NCI-H1436 (cell line): ENCODE measurements at places on chromosomes 7 and 10.

GRCh38 chr10:78543749-78544362 lies 510.2 kb downstream of the RPS24 start:
- no peak for DNase-seq

DNA sequence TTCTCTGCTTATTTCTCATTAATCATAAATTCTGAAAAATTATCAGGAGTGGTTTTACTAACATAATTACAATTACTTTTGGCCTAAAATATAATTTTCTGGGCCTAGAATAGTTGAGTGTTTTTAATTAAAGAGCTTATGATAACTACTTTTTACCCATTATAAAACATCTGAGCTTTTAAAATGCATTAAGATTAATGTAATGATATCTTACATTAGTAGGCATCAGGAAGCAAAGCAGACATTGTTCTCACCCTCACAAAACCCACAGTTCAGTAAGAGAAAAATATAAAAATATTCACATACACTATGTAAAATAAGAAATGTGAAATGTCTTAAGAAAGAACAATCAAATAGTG lies 443.7 kb upstream of the SEMA3A start:
- DNase-seq = no peak

- DNase-seq = no peak
These were observed 130.6 kb upstream of the FAM20C start for GRCh38 chr7:61576-62360.

GRCh38 chr10:121368347-121369025 lies 229.8 kb downstream of the FGFR2 start:
- DNase-seq = no peak

- DNase-seq = no peak
These were observed 150.8 kb downstream of the GRK5 start for GRCh38 chr10:119358152-119358512.

DNA sequence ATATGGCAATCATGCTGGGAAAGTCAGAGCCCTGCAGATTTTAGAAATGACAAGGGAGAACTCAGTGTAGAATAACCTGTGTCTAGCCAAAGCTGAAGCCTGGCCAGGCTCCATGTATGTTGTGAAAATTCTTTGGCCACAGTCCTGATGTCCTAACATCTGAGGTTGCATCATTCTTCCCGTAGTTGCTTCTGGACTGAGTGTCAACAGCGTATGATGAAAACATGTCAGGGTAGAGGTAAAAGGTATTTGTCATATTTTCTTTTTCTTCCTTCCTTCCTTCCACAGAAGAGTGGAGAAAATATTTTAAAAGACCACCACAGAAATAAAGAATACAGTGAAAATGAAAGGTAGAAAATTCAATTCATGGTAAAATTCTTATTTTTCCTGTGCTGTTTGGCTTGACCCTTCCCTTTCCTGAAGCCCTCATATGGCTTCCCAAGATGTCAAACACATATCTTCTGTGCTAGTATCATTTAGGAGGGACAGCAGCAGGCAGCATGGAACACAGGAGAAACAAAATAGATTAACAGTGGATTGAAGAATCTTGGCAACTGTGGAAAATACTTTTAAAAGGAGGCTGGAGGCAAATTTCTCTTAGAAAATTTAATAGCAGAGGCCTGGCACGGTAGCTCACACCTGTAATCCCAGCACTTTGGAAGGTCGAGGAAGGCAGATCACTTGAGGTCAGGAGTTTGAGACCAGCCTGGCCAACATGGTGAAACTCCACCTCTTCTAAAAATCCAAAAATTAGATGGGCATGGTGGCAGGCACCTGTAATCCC lies 18.9 kb upstream of the NRBF2 start:
- DNase-seq = no peak

GRCh38 chr10:52472406-52473146 lies 158.5 kb downstream of the DKK1 start:
- no peak for DNase-seq

DNA sequence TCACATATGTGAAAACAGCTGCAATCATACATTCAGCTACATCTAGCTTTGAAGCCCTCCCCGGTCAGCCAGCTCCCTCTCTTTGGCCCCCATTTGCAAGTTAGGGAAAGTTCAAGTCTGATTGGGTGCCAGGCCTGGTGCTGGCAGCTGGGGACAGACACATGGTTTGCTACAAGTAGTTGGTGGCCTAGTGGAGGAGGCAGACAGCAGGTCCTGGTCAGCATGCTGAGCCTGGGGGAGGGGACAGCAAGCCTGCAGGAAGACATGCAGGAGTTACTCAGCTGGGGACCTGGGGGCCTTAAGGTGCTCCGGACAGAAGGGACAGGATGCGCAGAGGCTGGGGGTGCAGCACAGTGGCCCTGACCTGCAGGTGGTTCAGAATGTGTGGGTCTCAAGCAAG lies 956.9 kb upstream of the ZNF722 start:
- no peak for DNase-seq

- DNase-seq = no peak
These were observed 91.7 kb downstream of the MAD1L1 start for GRCh38 chr7:2141021-2141410.

- no peak for DNase-seq
These were observed 4.8 kb upstream of the MTPAP start for GRCh38 chr10:30353851-30354250.

DNA sequence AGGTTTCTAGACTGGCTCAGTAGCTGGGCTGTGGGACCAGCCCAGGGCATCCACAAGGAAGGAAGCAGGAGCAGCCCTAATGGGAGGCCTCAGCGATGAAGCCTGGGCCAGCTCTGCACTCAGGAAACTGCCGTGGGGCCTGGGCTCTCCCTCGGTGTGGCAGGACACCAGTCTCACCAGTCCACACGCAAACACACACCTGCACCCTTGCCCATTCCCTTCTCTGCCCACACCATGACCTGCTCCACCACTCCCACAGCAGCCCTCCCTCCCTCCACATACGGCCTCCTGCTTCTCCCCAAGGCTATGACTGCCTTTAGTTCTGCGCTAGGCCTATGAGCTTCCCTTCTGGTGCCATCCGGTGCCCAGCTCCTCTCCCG lies 7.1 kb downstream of the FGF8 start:
- no peak for DNase-seq

DNA sequence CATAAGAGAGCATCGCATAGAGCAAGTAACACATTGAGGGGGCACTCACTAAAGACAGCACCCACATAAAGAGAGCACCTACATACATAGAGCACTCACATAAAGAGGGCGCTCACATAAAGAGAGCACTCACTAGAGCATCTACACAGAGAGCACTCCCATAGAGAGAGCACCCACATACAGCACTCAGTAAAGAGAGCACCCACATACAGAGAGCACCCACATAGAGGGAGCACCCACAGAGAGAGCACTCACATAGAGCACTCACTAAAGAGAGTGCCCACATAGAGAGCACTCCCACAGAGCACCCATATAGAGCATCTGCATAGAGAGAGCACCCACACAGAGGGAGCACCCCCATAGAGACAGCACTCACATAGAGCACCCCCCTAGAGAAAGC lies 47.8 kb downstream of the INSIG1 start:
- DNase-seq = no peak

GRCh38 chr7:87339373-87339897 lies 6.0 kb upstream of the CROT start:
- no peak for DNase-seq

- no peak for DNase-seq
These were observed 5.0 kb downstream of the PRKG1 start for GRCh38 chr10:51079331-51079730.

- DNase-seq = no peak
These were observed at the start of gene GIMAP6 for GRCh38 chr7:150631866-150632864. GIMAP6 (minus strand) TSS chr7:150632385; CDS start chr7:150630142, 2,243 bp downstream.

DNA sequence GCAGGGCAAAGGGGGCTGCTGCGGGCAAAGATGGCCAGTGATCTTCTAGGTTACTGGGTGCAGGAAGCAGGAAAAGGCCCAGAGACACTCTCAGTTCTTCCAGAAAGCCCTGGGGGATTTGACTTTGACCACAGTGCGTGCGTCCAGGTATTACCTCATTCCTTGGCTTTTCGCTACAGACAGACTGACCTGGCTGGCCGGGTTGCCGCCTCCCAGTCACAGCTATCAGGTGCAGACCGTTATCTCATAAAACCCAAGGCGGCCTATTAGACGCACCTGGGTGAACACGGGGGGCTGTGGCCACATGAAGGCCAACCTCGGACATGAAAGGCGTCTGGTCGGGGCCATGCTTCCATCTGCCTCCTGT lies 80.3 kb downstream of the FOXL3 start:
- no peak for DNase-seq

- DNase-seq = no peak
These were observed 96.3 kb downstream of the ATXN7L1 start for GRCh38 chr7:105779856-105780780.

GRCh38 chr10:35059481-35059880 lies 30.7 kb downstream of the CUL2 start:
- DNase-seq = no peak

GRCh38 chr10:103942866-103943265 lies 24.1 kb upstream of the SLK start:
- no peak for DNase-seq

DNA sequence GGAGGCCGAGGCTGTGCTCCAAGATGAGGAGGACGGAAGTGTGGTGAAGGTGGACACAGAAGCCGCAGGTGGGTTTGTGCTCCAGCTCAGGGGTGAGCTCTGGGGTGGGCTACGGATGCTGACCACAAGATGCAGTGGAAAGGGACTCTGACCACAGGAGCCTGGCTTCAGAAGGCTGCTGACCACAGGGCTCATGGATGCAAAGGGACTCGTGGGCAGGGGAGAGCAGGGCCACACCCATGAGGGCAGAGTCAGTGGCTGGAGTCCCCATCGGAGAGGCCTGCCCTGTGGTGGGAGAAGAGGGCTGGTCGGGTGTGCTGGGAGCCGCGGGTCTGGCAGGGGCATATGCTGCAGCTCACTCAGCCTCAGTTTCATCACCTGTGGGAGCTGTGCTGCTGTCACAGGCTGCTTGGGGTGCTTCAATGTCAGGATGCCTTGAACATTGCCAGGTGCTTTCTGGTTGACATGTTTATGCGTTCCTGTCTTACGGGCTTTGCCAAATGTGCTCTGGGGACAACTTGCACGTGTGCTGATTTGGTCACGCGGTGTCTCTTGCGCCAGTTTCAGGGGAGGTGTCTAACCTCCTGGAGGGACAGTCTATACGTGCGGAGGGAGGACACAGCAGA lies 13.7 kb downstream of the SCART1 start:
- no peak for DNase-seq

DNA sequence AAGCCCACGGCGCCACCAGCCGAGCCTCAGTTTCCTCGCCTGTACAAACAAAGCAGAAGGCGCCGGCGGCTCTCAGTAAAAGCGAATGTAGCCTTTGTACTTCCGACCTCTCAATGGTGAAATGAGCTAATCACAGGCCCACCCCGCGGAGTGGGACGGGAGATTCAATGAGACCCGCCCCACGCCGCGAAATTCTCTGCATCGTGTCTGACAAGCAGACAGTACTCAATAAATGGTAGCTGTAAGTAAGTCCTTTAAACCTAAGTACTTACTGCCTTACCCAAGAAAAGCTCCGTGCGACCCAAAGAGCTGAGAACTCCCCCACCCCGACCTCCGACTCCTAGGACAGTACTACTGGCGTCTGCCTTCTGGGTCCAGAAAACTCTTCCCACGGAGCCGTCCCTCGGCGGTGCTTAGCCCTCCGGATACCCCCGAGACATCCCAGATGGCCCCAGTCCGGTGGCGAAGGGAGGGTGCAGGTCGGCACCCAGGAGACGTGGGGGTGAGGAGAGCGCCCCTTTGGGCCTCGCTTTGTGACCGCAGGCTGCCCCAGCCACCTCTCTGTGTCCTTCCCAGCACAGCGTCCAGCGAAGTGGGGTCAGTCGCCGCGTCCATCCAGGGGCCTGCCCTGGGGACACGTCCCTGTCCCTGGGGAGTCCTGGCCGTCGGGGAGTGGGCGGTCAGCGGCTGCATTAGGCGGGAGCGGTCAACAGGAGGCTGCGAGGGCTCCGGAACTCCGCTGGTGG lies 972 bp upstream of the CXCL12 start:
- no peak for DNase-seq

- DNase-seq = no peak
These were observed 19.8 kb upstream of the GTF2I start for GRCh38 chr7:74637745-74638144.
